Left lobe of liver (tissue), 2 donors: ENCODE measurements at places on chromosomes 2 and 18.

GRCh38 chr18:6205706-6206105 is 209.0 kb downstream of the L3MBTL4 start:
- DNase-seq: no peak

DNA sequence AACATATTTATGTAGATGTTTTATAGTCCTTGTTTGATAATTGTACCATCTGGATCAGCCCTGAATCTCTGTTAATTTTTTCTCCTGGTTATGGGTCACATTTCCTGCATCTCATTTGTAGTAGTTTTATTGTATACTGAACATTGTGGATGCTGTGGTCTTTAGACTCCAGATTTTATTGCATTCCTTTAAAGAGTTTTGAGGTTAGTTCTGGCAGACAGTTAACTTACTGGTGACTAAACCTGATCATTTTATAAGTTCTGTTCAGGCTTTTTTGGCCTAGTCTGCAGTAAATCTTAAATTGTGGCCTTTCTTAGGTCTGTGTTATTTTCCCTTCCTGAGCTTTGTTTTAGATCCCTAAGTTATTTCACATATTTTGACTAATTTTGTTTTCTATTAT is 84.3 kb downstream of the FANCL start:
- DNase-seq: no peak

DNA sequence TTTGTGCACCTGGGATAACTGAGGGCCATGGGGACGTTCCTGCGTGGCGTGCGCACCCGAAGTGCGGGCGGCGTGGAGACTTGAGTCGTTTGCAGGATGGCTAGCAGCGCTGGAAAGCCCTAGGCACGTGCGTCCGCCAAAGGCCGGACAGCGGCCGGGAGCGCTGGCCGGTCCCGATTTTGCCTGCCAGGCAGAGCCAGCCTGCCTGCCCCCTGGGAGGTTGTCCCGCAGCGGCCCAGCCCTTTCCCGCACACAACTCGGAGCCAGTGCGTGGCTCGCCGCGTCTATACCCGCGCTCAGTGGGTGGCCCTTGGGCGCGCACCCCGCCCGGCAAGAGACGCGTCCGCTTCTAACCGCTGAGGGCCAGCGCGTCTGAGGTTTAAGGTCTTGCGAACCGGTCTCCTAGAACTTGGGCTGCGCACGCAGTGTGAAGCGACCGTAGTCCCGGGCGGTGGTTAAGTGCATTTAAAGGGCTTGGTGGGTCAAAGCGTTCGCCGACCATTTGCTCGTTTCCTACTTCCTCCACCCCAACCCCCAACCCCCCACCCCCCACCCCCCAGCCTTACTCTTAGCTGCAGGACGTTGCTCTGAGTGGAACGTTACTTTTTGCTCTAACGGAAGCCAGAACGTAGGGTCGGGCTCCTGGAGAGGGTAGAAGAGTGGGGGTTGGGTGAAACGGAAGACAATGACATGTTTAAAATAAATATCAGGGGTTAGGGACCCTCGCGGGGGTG is 627 bp downstream of the CDCA7 start:
- no peak for DNase-seq

GRCh38 chr2:176105078-176105729 is 1.9 kb upstream of the HOXD11 start:
- DNase-seq: no peak

- no peak for DNase-seq
Measured at GRCh38 chr18:75227535-75228296, 17.1 kb downstream of the TSHZ1 start.

DNA sequence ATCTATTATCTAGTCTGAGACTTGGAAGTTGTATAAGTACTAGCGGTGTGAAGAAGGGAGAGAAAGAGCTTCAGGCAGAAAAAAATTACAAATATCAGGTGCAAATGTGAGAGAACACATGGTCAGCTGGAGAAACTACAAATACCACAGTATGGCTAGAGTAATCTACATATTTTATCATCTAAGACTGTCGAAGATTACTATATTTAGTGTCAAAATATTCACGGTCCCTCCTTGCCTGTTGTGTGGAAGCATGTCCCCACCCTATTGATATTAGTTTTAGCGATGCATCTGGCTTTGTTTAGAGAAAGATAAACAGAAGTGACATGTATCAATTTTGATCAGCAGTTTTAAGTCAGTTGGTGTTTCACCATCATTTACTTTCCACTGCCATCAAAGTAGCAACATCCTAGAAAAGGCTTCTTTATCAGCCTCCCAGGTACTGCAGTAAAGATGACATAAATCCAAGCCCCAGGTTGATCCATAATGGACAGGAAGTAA is 90.5 kb upstream of the ITGA4 start:
- no peak for DNase-seq

DNA sequence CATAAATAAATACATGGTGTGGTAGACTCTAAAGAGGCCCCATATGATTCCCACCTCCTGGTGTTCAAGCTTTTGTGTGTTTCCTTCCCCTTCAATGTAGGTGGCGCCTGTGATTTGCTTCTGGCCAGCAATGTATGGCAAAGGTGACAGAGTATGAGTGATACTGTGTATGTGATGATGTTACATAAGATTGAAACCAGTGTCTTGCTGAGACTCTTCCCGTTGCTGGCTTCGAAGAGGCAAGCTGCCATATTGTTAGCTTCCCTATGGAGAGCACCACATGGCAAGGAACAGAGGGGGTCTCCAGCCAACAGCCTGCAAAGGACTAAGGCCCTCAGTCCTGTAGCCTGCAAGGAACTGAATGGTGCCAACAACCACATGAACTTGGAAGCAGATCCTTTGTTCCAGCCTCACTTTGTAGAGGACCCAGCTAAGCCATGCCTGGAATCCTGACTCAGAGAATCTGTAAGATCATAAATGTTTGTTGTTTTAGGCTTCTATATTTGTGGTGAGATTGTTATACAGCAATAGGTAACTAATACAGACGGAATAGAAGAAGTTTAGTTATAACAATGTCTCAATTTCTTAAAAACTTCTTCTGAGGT is 1.7 kb upstream of the SMAD4 start:
- DNase-seq: no peak

GRCh38 chr18:10239991-10240634 is 214.3 kb upstream of the APCDD1 start:
- no peak for DNase-seq

- DNase-seq: no peak
Measured at GRCh38 chr18:70377857-70378701, 89.2 kb downstream of the SOCS6 start.

GRCh38 chr2:207405150-207405549 is 124.6 kb upstream of the CREB1 start:
- DNase-seq: no peak
